ENCODE measurements at places on chromosomes 12 and 14. TPM values are rescaled to one million over a fixed set of nuclear protein-coding genes. Genes with fewer than 3 reads are reported as not detected.

The IL22 gene
- 0.82 TPM for total RNA-seq

The CELA1 gene
- total RNA-seq = not detected

The PTPRQ gene
- total RNA-seq = 0.73 TPM

The KERA gene
- 10.0 TPM for total RNA-seq

The KRT85 gene
- total RNA-seq = not detected

Measured in cerebellum (tissue), 4 donors.